ENCODE measurements at places on chromosomes 11 and 22.

DNA sequence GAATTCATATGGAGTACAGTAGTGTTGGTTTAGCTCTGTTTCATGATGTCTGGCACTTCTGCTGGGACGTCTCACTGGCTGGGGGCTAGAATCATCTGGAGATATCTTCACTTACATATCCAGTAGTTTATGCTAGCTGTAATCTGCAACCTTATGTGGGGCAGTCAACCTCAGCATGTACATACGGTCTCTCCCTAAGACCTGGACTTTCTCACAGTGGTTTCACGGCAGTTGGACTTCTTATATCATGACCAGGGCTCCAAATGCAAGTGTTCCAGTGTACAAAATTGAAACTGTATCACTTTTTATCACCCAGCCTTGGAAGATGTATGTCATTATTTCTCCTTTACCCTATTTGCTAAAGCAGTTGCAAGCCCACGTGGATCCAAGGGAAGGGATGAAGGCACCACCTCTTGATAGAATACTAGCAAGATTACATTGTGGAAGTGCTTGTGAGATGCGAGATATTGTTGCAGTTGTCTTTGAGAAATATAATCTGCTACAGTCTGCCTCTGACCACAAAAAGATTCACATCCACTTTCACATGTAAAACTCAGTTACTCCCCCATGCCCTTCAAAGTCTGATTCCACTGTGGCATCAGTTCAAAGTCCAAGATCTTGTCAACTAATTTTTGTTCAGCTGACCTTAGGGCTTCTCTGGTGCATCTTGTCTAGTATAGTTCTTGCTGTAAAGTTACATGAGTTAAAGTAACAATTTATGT lies 316.6 kb upstream of the NCAM1 start:
- no peak for DNase-seq

DNA sequence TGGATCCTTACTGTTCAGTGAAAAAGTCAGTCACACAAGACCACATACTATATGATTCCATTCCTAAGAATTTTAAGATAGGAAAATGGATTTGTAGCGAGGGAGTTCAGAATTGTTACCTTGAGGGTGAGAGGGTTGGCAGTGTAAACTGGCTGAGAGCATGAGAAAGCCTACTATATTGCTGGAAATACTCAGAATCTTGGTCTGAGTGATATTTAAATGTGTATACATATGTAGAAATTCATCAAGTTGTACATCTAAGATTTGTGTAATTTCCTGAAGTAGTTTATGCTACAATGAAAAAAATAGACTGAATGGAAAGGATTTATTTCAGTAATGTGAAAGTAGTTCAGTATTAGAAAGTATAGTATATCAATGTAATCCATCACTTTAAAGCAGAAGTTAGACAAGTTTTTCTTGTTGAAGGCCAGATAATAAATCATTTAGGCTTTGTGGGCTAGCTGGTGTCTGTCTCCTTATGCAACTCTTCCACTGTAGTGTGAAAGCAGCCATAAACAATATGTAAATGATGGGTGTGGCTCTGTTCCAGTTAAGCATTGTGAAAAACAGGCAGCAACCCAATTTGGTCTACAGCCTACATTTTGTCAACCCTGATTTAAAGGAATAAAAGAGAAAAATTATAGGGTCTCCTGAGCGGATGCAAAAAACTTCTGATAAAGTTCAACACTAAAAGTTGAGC lies 127.2 kb upstream of the THY1 start:
- no peak for DNase-seq

DNA sequence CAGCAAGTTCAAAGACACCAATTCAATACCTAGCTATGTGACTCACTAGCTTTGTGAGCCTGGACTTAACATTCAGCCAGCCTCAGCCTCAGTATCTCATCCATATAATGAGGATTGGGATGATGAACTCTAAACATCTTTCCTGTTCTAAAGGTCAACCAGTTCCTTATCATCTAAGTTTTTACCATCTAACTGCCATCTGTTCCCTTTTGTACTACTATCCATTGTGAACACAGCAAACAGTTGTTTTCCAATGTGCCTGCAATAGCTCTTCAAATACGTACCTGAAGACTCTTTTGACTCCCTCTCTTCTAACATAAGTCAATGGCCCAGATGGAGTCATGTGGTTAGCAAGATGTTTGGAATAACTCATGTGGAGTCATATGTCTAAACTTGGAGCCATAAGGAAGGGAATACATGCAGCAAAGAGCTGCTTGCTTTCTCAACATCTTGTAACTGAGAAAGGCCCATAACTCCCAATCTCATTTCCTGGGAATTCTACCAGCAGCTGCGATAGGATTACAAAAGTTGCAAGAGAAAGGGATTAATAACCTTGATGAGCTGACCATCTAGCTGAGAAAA lies 19.4 kb downstream of the SYTL2 start:
- DNase-seq = no peak

GRCh38 chr11:131904756-131905155 lies 534.3 kb downstream of the NTM start:
- no peak for DNase-seq

DNA sequence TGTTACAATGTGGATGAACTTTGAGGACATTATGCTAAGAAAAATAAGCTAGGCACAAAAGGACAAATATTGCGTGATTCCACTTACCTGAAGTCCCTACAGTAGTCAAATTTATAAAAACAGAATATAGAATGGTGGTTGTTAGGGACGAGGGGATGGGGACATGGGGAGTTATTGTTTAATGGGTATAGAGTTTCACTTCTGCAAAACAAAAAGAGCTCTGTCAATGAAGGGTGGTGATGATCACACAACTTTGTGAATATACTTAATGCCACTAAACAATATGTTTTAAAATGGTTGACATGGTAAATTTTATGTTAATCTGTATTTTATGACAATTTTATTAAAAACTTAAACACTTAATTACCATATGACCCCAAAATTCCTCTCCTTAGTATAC lies 26.1 kb downstream of the INTS4 start:
- DNase-seq = no peak

- DNase-seq = peak; percentile 34
Observed at GRCh38 chr11:128246810-128247594, 340.4 kb downstream of the ETS1 start.

DNA sequence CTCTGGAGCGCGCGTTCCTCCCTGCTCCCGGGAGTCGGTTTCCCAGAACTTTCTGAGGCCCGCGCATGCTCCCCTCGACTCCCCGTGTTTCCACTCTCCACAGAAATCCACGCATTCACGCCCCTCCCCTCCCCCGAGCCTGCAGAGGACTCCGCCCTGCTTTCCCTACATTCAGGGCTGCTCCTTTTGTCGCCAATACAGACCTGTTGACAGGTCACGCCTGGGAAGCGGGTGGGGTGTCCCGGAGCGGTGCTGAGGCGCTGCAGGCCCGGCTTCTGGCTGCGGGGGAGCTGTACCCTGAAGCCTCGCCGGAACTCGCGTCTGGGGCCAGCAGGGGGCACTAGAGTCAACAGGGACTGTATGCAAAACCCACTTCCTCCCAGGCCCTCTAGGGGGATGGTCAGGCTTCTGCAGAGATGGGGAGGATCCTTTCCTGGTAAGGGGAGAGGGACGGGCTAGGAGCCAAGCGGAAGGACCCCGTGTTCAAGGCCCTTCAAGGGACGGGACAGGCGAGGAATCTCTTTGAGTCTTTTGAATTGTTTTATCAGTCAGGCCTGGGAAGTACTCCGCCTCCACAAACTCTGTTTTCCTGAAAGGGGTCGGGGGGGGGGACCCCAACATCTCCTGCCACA lies at the start of gene PRAME:
TSS of gene PRAME (minus strand) at position 294 of the 632 bp plus-strand sequence. CDS start 2,433 bp downstream, outside the sequence.
- peak; percentile 48 for DNase-seq

DNA sequence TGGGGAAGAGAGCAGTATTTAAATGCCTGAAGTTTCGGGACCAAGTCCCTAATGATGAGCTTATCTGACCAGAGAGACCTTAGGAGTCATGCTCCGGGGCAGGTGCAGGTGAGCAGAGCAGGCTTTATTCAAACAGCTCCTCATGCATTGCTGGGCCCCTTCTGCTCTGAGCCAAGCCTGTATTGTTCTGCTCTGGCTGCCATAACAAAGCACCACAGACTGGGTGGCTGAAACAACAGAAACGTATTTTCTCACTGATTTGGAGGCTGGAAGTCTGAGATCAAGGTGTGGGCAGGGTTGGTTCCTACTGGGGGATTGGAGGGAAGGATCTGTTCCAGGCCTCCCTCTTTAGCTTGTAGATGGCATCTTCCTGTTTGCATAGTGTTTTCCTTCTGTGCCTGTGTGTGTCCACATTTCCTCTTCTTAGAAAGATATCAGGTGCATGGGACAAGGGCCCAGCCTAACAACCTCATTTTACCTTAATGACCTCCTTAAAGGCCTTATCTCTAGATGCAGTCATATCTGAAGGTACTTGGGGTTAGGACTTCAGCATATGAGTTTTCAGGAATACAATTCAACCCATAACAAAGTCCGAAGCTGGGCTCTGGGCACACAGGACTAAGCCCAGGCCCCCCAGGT lies 97.1 kb upstream of the PARVA start:
- no peak for DNase-seq

DNA sequence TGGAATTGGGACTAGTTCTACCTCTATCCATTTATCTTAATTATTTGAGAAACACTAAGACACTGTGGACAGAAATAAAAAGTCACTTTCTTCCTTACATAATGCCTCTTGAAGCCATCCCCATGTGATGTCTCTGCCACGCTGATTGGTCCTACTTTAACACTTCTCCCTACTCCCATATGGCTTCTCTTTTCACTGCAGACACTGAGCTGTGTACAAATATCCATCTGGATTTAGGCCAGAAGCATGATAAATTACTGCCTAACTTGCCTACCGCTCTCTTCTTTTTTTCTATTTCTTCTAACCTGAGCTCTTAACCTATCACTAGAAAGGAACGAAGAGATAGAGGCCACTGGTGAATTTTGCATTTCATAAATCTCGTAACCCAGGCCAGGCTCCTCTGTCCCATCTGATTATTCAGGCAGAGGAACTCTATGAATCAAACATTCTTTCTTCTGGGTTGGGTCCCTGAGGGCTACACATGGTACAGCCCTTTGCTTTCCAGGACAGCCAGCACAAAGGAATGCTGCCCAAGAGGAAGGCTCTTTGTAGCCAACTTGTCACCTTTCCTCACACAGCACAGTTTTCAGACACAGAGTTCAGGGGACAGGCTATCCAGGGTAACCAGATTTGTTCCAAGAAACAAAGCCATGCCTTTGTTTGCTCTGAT lies 878.5 kb upstream of the LRRC4C start:
- DNase-seq = peak; percentile 29

DNA sequence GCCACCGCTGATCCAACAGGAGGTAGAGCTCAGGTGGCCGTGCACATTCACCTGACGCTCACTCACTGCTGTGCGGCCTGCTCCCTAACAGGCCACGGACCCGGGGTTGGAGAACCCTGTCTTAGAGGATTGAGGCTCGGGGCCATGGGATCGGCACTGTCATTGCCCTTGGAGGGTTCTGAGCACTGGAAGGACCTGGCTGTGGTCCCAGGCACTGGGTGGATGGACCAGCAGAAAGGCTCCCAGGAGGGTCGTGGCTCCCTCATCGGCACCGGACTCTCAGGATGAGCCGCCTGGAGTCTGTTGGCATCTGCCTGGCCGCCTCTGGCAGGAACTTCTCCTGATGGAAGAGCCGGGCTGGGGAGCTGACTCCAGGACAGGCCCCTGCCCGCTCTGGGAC lies 6.5 kb downstream of the KCNQ1 start:
- DNase-seq = no peak

GRCh38 chr11:2794968-2795322 lies 90.6 kb downstream of the CDKN1C start:
- no peak for DNase-seq

DNA sequence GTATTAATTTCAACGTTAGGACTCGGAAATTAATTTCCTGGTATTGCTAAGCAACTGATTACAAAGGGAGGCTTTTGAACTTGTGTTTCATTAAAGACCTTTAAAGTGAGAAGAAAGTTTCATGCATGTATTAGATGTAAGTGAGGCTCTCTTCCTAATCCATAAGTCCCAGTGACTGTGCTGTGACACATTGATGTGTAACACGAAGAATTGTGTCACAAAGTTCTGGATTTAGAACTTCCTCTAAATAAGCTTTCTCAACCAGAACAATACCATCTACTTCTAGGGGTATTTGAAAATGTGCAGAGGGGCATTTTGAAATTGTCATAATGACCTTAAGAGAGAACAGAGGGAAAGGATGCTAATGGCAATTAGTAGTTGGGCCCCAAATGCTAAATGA lies 14.4 kb downstream of the DCUN1D5 start:
- DNase-seq = no peak

DNA sequence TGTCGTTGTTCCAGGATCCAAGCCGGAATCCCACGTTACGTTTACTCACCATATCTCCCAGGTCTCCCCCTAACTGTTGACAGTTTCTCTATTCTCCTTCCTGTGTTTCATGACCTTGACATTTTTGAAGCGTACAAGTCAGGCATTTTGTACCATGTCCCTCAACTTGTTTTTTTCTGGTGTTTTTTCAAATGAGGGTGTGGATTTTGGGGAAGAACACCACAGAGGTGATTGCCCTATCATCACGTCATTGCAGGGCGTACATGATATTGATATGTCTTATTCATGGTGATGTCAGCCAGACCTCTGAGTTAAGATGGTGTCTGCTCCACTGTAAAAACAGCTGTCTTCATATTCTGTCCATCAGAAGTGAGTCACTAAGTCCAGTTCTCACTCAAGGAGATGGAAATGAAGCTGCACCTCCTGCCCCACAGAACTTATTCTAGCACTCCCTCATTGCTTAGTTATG lies 28.3 kb upstream of the SOX10 start:
- no peak for DNase-seq

GRCh38 chr11:70582886-70583641 lies 184.7 kb downstream of the CTTN start:
- DNase-seq = no peak

DNA sequence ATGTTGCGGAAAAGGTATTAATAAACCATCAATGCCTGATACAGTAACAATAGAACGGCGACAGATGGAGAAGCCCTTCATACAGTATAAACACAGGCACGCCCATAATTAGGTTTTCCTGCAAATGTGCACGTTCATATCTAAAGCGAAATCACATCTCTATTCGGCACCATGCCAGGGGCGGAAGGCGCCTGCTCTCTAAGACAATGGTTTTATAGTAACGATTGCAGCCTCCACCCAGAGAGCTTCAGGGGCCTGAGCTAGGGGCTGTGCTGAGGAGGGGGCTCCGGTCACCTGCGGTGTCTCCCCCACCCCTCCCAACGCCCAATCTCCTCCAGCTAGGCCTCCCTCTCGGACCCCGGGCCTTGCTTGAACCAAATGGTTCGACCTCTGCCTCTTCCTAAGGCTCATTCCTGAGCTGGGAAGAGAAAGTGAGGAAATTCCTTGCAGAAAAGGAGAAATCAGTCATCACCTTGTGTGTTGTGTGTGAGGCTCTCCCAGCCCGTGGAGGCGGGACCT lies 9.6 kb downstream of the KRTAP5-5 start:
- DNase-seq = no peak

GRCh38 chr22:49278340-49278739 lies 549.3 kb downstream of the BRD1 start:
- no peak for DNase-seq

- DNase-seq = no peak
Observed at GRCh38 chr22:47811971-47812370, 1049.5 kb downstream of the TBC1D22A start.

- no peak for DNase-seq
Observed at GRCh38 chr11:82831364-82831763, 68.9 kb downstream of the PRCP start.

Data from GM03348 (cell line).